Central memory CD4-positive, alpha-beta T cell (primary cell): ENCODE measurements at places on chromosomes 2 and 18.
A peak's percentile ranks its signal among the peaks of the same experiment; 100 is the strongest.

DNA sequence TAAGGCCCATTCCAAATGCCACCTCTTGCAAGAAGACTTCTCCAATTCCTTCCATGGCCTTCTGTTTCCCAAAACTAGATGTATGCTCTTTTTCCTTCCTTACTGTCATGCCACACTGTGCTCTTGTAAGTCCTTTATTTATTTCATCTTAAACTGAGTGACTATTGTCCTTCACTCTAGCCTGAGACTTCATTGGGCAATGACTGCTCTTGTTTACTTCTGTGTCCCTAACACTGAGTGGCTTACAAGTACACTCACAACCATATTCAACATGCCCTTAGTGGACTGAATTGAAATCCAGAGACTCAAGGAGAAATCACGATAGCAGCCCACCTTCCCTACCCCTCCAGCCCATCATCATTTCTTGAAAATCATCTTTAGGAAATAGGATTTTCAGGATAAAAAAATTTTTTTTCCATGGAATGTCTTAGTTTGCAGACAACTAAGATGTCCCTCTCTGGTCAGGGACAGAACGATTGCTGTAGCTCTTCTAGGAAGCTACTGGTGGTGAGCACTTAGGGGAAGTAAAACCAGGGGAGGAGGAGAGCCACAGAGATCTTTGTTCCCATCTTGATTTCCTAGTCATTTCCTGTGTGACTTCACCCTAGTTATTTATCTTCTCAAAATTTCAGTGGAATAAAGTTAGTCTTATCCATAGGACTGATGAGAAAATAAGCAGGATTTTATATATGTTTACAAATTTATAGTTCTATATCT is 80.7 kb downstream of the CYRIA start:
- no peak for DNase-seq

DNA sequence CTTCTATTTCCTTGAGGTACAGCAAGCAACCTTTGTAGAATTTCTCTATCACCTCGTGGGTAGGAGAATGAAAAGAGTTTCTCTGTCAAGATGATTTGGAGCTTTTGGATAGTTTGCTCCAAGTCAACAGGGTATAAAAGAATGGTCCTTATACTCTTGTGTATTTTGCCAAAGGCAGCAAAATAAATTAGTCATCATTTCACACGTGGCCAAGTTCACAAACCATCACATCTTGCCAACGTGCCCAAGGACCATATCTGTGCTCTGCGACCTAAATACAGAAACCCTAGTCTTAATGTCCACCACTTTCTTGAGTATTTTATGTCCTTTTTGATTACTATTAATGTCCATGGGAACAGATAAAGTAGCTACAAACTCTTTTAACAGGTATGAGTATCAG is 262.9 kb downstream of the AFF3 start:
- DNase-seq = no peak

- DNase-seq = no peak
Measured at GRCh38 chr2:186427970-186428369, 58.1 kb upstream of the ZC3H15 start.

GRCh38 chr2:27074738-27075565 is 3.5 kb upstream of the EMILIN1 start:
- peak; percentile 57 for DNase-seq

DNA sequence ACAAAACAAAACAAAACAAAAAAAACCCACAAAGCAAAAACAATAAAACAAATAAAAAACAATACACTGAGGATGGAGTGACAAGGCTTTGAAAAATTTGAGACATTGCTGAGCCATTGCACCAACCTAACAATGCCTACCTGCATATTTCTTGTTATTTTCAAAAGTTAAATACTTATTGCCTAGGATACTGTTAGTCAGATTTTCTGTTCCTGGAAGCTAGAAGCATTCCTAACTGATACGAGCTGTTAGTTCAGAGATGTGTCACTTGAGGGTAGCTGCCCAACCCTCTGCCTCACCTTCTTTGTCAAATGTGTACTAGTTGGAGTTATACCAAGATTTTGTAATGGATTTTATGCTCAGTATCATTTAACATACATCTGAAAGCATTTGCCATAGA is 187.2 kb downstream of the TXNL1 start:
- no peak for DNase-seq

GRCh38 chr18:77708826-77709506 is 459.3 kb downstream of the GALR1 start:
- no peak for DNase-seq
